Fibroblast of skin of right quadriceps (primary cell): ENCODE measurements at places on chromosomes 11 and 22.

DNA sequence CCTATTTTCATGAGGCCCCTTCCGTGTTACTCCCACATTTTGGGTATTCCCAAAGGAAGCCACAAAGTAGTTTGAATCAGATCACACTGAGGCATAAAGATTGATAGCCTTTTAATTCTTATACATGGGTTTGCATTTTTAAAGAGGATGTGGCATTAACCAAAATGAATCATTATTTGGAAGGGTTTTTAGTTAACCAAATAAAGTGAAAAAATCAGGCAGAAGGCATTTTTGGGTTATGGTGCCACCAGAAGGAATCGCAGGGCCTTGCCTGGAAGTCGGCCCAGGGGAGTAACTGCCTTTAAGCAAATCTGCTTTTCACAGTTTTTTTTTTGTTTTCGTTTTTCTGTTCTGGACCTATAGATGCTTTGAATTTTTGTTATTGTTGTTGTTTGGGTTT lies 55.4 kb downstream of the HSD17B12 start:
- DNase-seq, result peak; percentile 85

GRCh38 chr22:36982136-36982535 lies 37.1 kb downstream of the TST start:
- no peak for DNase-seq

GRCh38 chr11:33207408-33207985 lies 46.2 kb upstream of the CSTF3 start:
- peak; percentile 39 for DNase-seq

DNA sequence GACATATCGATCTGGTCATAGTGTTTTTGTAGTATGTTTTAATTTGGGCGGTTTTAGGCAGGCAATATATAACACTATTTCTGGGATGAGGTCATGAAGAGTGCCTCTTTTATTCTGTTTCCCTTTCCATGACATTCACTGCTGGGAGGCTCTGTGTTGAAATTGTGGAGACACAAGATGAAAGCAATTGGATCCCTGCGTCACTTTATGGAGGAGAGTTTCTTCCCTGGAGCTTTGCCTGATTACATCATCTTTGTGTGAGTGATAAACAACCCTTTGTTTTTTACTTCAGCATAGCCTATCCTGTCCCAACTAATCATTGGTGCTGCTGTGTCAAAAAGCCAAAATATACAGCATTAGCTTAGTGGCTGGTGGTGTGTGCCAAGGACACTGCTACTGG lies 48.6 kb downstream of the PARVG start:
- DNase-seq, result no peak

GRCh38 chr11:128970598-128971190 lies 28.0 kb upstream of the TP53AIP1 start:
- no peak for DNase-seq
